ENCODE measurements at places on chromosomes 16 and 17.
A peak's percentile ranks its signal among the peaks of the same experiment; 100 is the strongest.

DNA sequence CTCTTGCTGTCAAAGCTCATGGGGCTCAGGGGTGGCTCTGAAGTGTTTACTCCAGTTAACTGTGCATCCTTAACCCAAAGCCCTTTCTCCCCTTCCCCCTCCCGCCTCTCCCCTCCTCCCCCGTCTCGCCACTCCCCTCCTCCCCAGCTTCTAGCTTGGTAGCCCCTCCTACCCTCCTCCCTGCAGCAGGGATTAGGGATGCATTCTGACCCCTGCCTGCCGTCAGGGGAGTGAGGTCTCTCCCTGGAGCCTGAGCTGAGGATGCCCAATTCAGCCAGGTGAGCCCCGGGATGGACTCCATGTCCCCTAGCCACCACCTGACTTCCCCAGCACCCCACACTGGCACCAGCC, 1.6 kb downstream of the HS3ST6 start:
- no peak for DNase-seq

GRCh38 chr17:77607606-77608005, 350.9 kb upstream of the TNRC6C start:
- DNase-seq: no peak

GRCh38 chr17:17508019-17508535, 11.9 kb upstream of the RASD1 start:
- DNase-seq: no peak

GRCh38 chr16:4412854-4413253, 3.5 kb downstream of the CORO7 start:
- DNase-seq: no peak

- no peak for DNase-seq
Measured at GRCh38 chr16:89458967-89459366, 31.4 kb downstream of the ANKRD11 start.

DNA sequence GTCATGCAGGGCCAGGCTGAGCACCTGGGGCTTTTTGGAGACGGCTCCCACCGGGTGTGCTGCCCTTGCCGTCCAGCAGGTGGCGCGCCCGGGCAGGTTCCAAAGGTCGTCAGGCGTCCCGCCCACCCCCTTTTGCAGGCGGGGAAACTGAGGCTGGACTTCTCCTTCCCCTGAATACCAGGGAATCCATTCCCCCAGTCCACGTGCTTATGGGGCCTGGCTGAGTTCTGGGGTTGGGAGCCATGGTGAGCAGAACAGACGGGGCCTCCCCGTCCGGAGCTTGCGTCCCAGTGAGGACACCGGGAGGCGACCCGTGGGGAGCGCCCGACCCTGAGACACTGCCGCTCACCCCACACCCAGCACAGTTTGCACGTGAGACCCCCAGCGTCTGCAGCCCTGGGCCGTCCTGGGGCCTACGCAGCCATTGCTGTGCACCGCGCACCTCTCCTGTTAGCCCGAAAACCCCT, 51.8 kb upstream of the JPH3 start:
- DNase-seq: peak; percentile 47

DNA sequence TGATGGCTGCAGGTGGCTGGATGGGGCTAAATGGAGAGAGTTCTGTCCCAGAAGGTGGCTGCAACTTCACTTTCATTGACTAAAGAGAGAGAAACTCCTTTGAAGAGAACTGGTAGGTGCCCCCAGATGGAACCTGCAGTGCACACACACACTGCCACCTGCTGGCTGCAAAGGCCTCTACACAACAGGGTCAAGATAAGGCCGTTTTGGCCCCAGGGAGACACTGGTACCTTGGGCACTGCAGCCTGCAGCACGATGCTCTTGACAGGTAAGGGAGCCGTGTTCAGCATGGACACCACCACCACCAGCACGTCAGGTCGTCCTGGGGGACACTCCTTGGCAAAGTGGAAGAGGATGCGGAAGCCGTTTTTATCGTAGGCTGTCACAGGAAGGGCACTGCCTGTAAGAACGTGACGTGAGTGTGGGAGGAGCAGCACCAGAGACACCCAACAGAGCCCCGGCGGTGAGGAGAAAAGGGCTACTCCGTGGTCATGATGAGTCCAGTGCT, 22.7 kb downstream of the GGA3 start:
- DNase-seq: peak; percentile 61

DNA sequence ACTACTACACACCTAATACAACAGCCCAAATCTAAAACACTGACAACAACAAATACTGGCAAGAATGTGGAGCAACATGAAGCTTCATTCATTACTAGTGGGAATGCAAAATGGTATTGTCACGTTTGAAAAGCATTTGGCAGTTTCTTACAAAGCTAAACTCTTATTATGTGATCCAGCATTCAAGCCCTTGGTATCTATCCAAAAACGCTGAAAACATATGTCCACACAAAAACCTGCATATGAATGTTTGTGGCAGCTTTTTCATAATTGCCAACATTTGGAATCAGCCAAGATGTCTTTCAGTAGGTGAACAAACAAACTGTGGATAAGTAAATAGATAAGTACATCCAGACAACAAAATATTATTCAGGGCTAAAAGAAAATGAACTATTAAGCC, 501.1 kb upstream of the KIF2B start:
- no peak for DNase-seq

DNA sequence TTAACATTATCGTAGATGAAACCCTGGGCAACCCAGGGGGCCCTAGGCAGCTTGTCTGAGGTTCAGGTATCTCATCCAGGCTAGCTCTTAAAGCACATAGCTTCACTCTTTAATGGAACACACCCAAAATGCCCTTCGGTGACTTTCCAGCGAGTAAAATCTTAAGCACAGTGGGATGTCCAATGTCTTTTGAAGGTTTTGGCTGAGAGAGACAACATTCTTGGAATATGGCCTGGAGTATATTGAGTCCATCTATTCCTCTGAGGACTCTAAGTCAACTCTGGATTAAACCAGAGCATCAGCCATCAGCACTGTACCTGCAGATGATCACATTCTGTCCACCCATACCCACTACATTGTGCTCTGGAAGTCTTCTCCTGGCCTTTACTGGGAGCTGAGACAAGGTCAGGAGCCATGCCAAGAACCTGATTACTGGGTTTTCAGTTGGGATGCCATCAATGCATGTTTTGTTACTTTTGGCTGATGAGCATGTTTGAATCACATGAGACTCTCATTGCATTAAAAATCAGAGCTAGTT, 63.4 kb upstream of the CDH11 start:
- no peak for DNase-seq

DNA sequence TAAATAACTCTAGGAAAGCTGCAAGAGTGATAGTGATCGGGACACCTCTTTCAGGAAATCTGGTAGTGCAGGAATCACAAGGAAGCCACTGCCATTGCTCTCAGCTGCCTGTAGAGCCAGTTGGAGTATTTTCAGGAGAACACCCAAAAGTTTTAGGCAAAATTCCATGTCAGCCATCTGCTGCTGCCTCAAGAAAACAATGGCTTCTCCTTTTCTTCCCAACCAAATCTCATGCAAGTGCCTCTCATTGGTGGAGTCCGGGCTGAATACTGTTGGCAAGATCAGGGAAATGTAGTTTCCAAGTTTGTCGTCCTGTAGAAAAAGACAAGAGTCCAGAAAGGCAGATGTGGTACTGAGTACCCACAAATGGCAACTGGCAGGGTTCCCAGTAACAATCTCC, 54.9 kb upstream of the TANC2 start:
- no peak for DNase-seq

DNA sequence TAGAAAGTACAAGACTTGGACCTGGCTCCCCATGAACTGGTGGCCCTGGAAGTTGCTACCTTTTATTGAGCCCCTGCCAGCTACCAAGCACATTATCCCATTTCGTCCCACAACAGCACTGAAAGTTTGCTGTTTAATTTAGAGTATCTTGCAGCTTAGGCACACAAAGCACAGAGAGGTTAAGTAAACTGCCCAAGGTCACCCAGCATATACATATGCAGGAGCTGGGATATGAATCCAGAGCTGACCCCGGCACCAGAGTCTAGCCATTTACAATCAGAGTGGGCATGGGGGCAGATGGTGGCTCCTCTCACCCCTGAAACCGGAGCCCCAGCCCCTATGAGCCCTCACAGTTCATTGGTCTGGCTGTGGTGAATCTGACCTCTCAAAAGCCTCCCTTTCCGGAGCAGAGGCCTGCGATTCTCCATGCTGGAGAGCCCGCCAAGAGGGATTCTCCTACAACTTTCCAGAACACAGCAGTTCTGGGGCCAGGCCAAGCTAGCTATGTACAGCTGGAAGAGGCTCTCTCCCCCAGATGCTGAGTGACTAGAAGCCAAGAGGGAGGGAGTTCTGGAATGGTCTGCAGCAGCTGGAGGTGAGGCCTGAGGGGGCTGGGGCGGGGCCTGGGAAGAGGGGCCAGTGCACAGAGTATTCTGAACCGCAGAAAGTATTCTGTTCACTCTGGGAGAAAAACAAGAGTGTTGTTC, 58.3 kb downstream of the SREBF1 start:
- DNase-seq: no peak

- no peak for DNase-seq
Measured at GRCh38 chr17:76405967-76406647, 21.7 kb downstream of the SPHK1 start.

GRCh38 chr16:21277927-21278706, at the start of gene CRYM:
Gene CRYM (minus strand): TSS chr16:21278290. CDS start chr16:21278251, 39 bp downstream.
- DNase-seq: no peak

- DNase-seq: no peak
Measured at GRCh38 chr16:80559369-80559768, 18.6 kb downstream of the DYNLRB2 start.

DNA sequence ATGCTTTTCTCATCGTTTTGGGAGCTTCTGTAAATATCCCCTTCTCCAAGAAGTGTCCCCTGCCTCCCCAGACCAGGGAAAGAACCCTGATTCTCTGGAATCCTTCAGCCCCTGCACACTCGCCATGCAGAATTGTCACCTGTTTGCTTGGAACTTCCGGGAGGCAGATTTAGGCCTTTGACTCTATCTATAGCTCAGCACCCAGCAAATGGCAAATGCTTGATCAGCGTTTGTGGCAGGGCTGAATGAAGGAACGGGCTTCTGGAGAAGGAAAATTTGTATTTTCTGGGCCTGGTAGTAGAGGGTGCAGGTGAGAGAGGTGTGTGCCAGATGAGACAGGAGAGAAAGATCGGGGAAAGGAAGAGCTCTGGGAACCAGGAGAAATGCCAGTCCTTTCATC, 18.3 kb upstream of the CACNG4 start:
- DNase-seq: no peak

DNA sequence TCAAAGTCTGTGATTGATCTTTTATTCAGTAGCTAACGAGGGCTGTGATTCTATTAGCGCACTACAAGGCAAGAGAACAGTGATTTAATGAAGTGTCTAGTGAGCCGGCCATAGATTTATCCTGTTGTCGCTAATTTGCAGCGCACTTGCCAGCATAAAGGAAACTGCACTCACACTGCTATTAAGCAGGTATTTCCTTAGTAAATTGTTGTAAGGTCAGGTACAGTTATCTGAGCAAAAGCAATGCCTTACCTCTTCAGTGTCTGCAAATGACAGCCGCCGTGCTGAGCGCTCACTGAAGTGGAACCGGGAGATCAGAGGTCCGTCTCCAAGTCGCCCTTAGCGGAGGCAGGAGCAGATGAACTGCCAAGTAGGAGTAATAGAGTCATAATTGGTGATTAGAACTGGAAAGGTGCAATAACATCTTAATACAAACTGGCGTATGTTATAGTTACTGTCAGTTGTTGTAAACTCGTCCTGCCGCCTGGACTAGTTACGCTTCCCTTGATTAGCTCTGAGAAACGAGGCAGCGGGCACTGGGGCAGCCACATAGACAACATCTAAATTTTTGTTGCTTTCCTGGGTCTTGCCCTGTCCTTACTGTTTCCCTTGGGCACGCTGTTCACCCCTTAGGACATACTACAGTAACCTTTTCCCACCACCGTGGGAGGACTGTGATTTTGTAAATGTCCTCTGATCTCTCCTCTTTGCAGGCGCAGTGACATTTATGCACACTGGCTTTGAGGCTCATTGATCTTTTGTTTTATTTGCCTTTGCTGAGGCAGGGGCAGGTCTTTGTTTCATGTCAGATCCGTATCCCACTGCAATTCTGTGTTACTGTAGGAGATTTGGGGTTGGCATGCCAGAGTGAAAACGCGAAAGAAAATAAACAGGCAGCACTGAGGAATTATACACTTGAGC, 363.1 kb downstream of the WWOX start:
- no peak for DNase-seq

DNA sequence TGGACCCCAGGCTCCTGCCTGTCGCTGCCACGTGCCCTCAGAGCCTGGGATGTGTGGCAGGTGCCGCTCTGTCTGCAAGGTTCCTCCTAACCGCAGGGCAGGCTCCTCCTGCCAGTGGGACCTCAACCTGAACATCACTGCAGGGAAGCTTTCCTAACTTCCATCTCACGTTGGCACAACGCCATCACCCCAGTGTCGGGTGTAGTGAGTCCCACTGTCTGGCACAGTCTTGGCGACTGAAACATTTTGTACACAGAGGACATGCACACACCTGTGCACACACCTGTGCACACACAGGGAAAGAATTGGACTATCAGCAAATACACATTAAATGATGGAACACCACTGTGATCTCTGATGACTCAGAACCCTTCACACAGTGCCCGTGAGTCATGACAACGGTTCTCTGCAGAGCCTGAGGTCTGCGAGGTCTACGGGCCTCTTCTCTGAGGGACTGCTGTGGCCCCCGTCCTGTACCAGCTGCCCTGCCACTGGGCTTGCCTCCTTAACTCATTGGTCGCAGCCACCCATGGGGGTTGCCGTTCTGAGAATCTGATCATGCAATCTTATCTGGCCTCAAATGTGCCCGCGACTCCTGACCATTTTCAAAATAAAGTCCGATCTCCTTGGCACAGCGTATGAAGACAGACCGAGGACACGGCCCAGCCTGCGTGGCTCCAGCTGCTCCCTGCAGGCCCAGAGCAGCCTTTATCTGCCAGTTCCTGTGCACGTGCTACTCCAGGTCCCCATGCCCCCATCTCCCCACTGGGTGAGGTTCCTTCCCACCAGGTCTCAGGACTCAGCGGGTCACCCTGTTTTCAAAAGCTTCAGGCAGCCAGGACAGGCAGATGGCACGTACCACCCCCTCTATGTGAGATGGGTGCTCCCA, 7.6 kb downstream of the CCDC57 start:
- peak; percentile 20 for DNase-seq

DNA sequence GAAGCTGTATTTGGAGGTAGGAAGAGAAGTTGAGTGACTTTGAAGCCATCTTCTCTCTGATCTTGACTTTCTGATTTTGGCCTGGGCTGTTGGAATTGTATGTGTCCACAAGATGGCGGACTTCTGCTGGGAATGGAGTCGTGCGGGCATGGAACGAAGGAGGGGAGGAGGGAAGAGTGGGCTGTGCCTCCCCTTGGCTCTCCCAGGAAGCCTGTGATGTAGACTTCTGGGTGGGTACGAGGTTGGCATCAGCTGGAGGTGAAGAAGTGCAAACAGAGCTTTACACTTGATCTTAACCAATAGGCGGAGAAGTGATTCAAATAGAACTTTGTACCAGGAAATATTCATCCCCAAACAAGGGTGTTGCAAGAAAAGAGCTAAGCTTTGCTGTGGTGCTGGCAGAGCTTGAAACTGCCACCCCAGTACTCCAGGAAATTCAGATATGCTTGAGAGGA, 7.4 kb upstream of the TMEM220 start:
- DNase-seq: peak; percentile 18
